RPMI8226 (cell line): ENCODE measurements at places on chromosomes 7 and 10.

DNA sequence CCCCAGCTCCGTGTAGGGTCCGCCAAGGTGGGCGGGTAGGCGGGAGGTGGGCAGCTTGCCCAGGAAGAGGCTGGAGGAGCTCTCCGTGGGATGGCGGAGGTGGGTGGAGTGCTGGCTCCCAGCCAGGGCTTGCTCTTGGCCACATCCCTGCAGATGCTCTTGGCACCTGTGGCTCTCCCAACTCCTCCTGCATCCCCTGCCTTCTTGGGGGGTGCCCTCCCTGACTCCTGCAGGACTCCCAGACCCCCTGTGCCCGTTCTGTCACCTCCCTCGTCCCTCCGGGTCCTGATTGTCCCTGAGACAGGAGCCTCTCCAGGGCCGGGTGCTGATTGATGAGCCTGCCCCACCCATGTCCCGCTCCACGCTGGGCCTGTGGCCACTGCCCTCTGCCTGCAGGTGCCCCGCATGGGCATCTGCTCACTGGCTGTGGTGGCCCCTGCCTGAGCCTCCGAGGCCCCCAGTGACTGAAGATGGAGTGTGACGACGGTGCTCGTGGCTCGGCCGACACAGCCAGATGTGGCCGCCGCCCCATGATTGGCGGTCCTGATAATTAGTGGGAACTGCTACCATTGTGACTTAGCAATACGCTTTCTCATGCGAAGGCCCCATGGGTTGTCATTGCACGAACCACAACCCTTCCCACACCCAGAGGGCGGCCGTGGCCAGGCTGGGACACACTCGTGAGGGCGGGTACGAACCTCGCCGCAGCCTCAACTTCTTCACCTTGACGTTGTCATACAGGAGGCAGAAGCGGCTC lies 23.6 kb downstream of the CFAP46 start:
- no peak for DNase-seq

DNA sequence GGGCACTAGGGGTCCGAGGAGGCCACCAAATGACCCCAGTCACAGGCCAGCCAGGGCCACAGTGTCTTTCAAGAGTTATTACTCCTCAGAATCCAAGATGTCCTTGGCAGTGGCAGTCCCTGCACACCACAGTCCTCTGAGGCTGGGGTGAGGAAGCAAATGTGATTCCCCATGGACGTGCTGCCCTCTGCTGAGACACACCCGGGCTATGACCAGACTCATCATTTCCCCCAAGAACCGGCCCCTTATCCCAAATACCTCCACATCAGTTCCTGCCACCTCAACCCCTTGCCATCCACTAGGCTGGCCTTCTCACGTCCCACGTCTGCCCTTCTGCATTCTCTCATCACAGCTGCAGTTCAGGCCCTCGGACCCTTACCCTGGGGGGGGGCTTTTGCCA lies 5.0 kb downstream of the PRKAG2 start:
- DNase-seq = no peak

GRCh38 chr10:94125856-94126255 lies 132.1 kb downstream of the PLCE1 start:
- DNase-seq = no peak

DNA sequence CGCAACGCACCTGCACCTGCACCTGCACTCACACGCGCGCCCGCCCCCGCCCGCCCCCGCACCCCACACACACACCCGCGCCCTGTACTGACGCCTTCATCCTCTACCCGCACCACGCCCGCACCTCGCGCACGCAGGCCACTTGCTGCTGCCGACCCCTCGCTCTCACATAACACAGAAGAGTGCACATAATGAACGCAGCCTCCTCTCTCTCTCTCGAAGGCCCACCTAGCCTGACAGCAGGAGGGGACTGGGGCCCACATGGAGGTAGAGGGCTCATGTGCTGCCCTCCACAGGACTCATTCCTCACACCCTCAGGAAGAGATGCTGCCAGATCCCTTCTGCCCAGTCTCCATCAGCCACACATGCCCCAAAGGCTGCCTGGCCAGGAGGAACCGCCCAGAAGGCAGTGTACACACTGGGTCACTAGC lies 432 bp upstream of the CAMK2B start:
- peak; percentile 27 for DNase-seq

GRCh38 chr7:157378390-157378789 lies 41.6 kb downstream of the DNAJB6 start:
- no peak for DNase-seq

GRCh38 chr7:73718905-73719805 lies at the start of gene STX1A:
Gene STX1A (minus strand): TSS chr7:73719669. CDS start chr7:73719631, 38 bp downstream.
- DNase-seq = peak; percentile 88

DNA sequence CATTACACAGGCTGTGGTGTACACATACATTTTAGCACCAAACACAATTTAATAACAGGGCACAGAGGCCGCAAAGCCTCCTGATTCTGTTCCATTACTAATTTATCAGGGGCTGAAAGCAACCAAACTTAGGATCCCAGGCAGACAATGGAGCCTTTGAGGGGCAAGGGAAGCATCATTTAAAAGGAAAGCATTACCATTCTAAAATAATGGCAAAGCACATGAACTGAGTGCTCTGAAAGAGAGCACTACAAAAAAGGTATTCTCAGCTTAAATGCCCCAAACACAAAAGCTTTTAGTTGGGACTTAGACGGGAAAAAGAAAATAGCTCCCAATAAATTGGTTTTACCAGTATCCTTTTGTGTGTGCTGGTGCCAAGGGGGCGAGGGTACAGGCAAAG lies 282.0 kb upstream of the ETV1 start:
- DNase-seq = no peak

DNA sequence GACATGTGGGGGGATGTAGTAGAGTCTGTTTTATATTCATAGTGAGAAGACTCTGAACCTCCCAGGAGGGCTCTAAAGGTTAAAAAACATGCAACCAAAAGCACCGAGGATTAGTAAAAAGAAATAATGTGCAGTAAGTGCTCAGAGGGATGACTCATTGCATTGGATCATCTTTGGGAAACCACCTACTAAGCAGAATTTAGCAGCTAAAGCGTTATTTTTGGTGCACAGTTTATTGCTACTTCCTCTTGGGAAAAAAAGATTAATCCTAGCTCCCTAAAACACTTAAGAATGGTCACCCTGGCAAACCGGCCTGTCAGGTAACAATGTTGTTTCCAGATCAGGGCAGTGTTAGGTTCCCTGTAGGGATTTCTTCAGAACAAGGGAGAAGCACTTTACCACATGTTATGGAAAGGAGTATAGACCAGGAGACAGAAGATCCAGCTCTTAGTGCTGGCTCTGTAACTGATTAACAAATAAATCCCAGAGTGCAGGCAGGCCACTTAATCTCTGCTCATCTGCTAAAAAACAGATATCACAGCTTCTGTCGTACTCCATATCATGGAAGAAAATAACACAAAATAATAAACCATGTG lies 44.8 kb upstream of the FAM133B start:
- peak; percentile 64 for DNase-seq

DNA sequence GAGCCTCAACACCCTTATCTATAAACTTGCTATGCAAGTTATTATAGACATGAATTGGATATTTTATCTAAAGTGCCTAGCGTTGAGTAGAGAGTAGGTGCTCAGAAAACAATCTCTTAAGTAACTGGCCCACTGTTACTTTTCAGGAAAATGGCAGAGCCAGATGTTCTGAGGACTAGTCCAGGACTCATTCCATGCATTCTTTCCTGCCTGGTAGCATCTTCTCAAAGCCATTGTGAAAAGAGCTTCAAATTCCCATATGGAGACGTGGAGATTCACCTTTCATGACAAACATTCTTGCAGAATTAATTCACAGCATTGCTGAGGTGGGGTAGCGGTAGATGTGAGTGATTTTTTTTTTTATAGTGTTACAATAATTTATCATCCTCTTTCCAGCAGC lies 35.9 kb upstream of the ITPRID1 start:
- no peak for DNase-seq

DNA sequence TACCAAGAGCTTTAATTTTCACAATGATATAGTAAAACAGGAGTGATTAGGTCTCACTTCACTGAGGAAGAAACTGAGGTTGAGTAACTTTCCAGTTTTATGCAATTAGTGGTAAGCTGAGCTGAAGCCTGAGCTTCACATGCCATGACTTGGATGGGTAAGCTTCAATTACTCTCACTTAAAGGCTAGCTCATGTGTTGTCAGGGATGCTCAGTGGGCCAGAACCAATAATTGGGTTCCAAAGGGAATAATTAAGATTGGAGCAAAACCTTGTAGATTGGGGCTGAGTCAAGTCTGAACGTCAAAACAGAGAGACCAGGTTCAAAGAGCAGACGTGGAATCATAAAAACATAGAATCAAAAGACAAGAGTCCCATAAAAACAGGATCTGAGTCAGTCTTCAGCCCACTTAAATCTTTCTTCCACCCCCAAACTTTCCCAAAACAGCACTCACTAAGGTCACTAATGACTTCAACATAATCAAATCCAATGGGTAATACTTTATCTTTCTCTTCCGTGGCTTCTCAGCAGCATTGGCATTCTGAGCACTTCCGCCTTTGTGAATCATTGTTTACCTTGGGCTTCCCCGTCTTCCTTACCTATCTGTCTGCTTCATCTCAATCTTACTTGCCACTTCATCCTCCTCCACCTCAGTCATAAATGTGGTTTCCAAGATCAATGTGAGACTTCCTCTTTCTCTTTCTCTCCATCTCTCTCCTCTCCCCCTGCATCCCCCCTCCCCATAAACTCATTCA lies 23.0 kb upstream of the EGFR start:
- DNase-seq = no peak

- DNase-seq = no peak
Observed at GRCh38 chr10:123019941-123020703, 11.3 kb downstream of the ACADSB start.
